ENCODE measurements at places on chromosomes 2 and 18. TPM values are rescaled to one million over a fixed set of nuclear protein-coding genes. Genes with fewer than 3 reads are reported as not detected.

DNA sequence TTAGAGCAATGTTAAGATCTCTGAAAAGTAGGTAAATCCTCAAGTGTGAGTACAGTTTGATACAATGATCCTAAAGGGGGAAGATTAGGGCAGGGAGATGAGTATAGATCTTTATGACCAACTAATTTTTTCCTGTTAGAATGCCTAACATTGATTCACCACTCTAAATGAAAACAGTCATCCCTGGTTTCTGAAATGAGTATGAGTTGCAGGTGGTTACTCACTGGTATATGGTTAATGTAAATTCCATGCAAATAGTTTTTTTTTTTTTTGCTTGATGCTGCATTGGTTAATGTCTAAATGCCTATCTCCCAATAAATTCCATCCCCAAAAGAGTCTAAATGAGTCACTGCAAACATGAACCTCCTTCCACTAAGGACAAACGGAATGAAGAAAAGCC lies 55.0 kb upstream of the SERPINB2 start:
- H3K27me3 ChIP-seq = peaks cover 3% of the 10 kb centered on the region
- H3K27ac ChIP-seq = no peak overlapping the region
- H3K36me3 ChIP-seq = no peaks in the 10 kb centered on the region

DNA sequence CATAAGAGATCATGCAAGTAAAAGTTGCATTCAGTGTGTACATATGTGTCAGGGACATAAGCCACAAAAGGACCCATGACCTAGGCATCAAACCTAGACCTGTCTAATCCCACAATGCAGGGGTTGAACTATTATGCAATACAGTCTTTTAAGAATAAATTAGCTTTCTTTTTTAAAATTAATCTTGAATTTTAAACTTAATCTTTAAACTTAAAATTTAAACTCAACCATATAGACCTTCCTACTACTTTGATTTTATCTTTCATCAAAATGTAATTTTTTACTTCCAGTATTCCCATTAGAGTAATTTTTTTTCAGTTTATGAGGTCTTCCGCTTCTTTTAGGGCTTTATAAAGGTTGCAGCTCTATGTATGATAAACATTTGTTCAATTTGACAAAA lies 702.9 kb downstream of the SUCLG1 start:
- no peak overlapping the region for H3K4me3 ChIP-seq
- no peak for DNase-seq
- no peak overlapping the region for H3K27ac ChIP-seq
- peaks cover 3% of the 10 kb centered on the region for H3K27me3 ChIP-seq
- H3K36me3 ChIP-seq = no peaks in the 10 kb centered on the region

DNA sequence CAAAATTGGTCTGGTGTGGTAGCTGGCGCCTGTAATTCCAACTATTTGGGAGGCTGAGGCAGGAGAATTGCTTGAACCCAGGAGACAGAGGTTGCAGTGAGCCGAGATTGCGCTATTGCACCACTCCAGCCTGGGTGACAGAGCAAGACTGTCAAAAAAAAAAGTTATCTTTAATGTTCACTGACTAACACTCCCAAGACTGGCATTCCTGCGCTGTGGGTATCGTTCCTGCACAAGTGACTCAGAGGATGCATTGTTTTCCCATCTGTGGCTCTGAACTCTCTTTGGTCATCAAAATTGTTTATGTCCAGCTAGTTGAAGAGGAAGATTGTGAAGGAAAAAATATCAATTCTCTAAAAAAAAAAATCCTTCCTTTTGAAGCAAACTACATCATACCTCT lies 539.0 kb downstream of the SOX11 start:
- no peak overlapping the region for H3K4me3 ChIP-seq
- DNase-seq = no peak
- peaks cover 21% of the 10 kb centered on the region for H3K4me1 ChIP-seq
- no peak overlapping the region for H3K27ac ChIP-seq
- peaks cover 3% of the 10 kb centered on the region for H3K27me3 ChIP-seq

DNA sequence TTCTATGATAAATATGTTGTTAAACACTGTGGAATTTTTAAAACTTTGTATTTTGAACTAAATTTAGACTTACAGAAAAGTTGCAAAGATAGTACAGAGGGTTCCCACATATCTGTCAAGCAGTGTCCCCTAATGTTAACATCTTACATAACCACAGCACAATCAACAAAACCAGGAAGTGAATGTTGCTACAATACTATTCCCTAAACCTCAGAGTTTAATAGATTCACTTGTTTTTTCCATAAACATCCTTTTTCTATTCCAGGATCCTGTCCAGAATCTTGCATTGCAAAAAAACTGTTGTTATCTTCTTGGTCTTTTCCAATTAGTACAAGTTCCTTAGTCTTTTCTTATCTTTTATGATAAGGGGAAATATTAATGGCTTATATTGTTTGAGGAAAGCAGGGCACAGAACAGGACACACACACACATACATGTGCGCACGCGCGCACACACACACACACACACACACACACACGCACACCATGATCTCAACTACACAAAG lies 251.1 kb upstream of the TRIB2 start:
- DNase-seq = no peak
- H3K27ac ChIP-seq = no peak overlapping the region
- H3K4me3 ChIP-seq = no peak overlapping the region
- no peaks in the 10 kb centered on the region for H3K27me3 ChIP-seq

DNA sequence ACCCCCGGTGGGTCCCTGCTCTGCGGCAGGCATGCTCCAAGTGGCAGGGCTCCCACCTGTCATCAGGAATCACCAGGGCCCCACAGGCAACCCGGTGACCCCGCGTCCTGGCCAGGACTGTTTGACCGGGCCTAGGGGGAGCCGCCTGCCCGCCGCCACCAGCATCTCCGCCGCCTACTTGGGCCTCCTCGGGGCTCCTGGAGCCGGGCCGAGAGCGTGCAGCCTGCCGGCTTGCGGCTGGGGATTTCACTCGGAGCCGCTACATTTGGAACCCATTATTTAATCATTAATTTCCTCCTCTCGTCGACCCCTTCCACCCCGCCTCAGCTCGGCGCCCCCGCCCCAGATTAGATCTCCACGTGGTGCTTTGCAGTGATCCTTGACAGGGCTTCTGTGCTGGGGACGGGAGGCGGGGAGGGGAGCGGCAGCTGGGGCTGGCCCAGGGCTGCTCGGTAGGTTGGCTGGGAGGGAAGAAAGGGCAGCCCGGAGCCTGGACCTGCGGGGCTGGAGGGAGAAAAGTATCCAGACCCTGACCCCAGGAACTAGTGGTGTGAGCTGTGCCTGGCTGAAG lies 295.4 kb downstream of the CYP26B1 start:
- peaks cover 10% of the 10 kb centered on the region for H3K27me3 ChIP-seq
- no peak overlapping the region for H3K4me3 ChIP-seq

DNA sequence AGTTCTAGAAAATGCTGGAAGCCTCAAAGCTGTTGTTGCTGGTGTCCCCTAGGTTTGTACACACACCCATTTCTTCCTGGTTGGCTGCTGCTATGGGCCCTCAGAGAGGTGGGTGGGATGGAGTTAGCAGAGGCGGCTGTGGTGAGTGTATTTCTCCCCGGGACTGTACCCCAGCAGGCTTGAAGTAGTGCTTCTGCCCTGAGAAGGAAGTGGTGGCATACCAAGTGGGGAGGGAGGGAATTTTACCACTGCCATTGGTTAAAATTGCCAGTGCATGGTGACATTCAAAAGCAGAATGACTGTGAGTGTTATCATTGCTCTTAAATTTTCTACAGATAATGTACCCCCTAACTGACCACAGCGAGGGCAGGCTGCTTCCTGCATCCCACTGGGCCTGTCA lies 125.6 kb upstream of the CAPN13 start:
- no peak for DNase-seq
- H3K36me3 ChIP-seq = no peaks in the 10 kb centered on the region
- no peaks in the 10 kb centered on the region for H3K4me1 ChIP-seq
- H3K27me3 ChIP-seq = no peaks in the 10 kb centered on the region
- H3K27ac ChIP-seq = no peak overlapping the region

GRCh38 chr2:149421791-149422190 lies 91.4 kb downstream of the LYPD6 start:
- DNase-seq = no peak
- peaks cover 45% of the 10 kb centered on the region for H3K4me1 ChIP-seq
- no peaks in the 10 kb centered on the region for H3K27me3 ChIP-seq
- H3K27ac ChIP-seq = peak overlapping the region; percentile 85
- no peak overlapping the region for H3K4me3 ChIP-seq
- peaks cover 15% of the 10 kb centered on the region for H3K36me3 ChIP-seq

- no peak overlapping the region for H3K4me3 ChIP-seq
- no peak overlapping the region for H3K27ac ChIP-seq
- no peaks in the 10 kb centered on the region for H3K4me1 ChIP-seq
- peaks cover 5% of the 10 kb centered on the region for H3K27me3 ChIP-seq
Observed at GRCh38 chr2:153509133-153509532, 30.6 kb upstream of the RPRM start.

DNA sequence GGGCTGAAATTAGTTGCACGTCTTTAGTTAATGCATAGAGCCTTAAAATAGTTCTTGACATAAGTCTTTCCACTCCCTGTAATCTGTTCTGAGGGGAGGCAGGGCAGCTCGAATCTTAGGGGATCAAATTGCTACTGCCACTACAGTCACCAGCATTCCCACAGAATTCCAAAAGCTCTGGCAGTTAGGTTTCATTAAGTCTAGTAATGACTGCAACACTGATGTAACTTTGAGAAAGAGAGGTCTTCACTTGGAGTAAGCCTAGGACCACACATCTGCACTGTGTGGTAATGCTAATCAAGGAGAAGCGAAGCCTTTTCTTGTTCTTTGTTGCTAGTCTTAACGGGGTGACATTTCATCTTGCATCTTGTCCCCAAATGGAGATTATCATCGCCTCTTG lies 19.3 kb upstream of the NCK2 start:
- no peaks in the 10 kb centered on the region for H3K27me3 ChIP-seq
- no peaks in the 10 kb centered on the region for H3K4me1 ChIP-seq
- H3K36me3 ChIP-seq = no peaks in the 10 kb centered on the region
- no peak overlapping the region for H3K27ac ChIP-seq

DNA sequence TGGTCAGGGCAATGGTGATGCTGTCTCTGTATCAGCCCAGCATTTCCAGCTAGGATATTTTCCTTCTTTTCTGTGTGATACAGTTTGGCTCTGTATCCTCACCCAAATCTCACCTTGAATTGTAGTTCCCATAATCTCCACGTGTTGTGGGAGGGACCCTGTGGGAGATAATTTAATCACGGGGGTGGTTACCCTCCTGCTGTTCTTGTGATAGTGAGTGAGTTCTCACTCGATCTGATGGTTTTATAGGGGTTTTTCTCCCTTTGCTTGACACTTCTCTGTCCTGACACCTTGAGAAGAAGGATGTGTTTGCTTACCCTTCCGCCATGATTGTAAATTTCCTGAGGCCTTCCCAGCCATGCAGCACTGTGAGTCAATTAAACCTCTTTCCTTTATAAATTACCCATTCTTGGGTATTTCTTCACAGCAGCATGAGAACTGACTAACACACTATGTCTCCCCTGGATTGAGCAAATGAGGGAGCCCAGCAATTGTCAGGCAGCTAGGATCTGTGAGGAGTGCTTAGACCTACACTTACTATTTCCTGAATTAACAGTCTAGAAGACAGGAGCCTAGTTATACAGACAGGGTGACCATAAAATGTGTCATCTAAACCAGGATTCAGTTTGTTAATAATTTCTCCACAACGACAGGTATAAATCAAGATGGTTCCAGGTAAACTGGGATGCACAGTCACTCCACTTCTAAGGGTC lies 6.0 kb downstream of the SCN2A start:
- no peak for DNase-seq
- no peaks in the 10 kb centered on the region for H3K4me1 ChIP-seq
- no peak overlapping the region for H3K27ac ChIP-seq
- H3K36me3 ChIP-seq = no peaks in the 10 kb centered on the region

- no peaks in the 10 kb centered on the region for H3K36me3 ChIP-seq
- H3K27ac ChIP-seq = no peak overlapping the region
- peaks cover 29% of the 10 kb centered on the region for H3K4me1 ChIP-seq
- H3K27me3 ChIP-seq = peaks cover 6% of the 10 kb centered on the region
Observed at GRCh38 chr2:174014699-174015070, 49.5 kb upstream of the SP3 start.

DNA sequence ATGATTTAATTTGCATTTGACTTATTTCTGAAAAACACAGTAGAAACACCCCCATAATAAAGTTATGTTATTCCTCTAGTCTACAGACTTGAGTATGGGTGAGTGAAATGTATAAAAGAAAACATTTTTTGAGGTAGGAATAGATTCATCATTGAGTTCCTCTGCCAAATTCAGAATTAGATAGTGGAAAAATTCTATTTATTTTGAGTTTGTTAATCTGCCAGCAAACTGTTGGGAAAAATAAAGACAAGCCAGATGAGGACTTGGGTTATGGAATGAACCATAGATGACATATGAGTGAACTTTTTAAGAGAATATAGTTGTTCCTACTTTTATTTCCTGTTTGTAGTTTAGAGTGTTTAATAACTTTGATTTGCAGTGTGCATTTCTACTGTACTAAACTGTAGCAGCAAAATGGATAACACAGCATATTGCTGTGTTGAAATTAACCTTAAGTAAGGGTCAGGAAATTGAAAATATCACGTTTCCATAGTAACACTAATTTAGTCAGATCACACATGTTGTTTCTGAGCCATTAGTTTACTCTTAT lies 35.6 kb upstream of the PNPT1 start:
- DNase-seq = no peak
- peaks cover 10% of the 10 kb centered on the region for H3K4me1 ChIP-seq
- H3K36me3 ChIP-seq = no peaks in the 10 kb centered on the region
- no peak overlapping the region for H3K27ac ChIP-seq
- no peaks in the 10 kb centered on the region for H3K27me3 ChIP-seq
- no peak overlapping the region for H3K4me3 ChIP-seq

DNA sequence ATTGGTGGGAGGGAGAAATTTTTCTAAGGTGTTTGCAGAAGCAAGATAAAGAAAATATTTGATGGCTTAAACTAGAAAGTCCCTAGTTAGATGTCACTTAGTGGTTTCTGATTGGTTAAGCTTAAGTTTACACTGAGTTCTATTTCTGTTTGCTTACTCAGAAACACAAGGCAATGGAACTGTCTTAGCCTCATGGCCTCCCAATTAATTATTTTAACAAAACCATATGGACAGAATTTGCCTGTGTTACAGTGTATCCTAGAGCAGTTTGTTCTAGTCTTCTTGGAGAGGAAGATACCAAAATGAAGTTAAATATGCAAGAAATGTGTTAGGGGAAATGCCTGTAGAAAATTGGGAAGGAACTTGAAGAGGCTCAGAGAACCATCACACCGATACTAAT lies 4.6 kb upstream of the IMPACT start:
- H3K27ac ChIP-seq = no peak overlapping the region
- H3K27me3 ChIP-seq = peaks cover 31% of the 10 kb centered on the region
- H3K4me1 ChIP-seq = peaks cover 5% of the 10 kb centered on the region
- H3K4me3 ChIP-seq = no peak overlapping the region
- no peak for DNase-seq

GRCh38 chr2:17593841-17594491 lies 53.5 kb downstream of the VSNL1 start:
- H3K27ac ChIP-seq = peak overlapping the region; percentile 71
- H3K4me3 ChIP-seq = peak overlapping the region; percentile 13
- no peaks in the 10 kb centered on the region for H3K36me3 ChIP-seq
- no peak for DNase-seq
- H3K4me1 ChIP-seq = peaks cover 22% of the 10 kb centered on the region

GRCh38 chr2:46954951-46955571 lies 39.5 kb upstream of the MCFD2 start:
- H3K4me1 ChIP-seq = peaks cover 16% of the 10 kb centered on the region
- H3K4me3 ChIP-seq = peak overlapping the region; percentile 21
- peak overlapping the region; percentile 76 for H3K27ac ChIP-seq
- H3K27me3 ChIP-seq = no peaks in the 10 kb centered on the region
- peaks cover 22% of the 10 kb centered on the region for H3K36me3 ChIP-seq

- H3K4me3 ChIP-seq = no peak overlapping the region
- H3K36me3 ChIP-seq = no peaks in the 10 kb centered on the region
- no peak for DNase-seq
Observed at GRCh38 chr2:169119851-169120250, 50.5 kb downstream of the DHRS9 start.

CCL20 gene
- total RNA-seq = 3.2 TPM

SH3RF3 gene
- 2.5 TPM for total RNA-seq

CHRND gene
- 0.60 TPM for total RNA-seq

ATAD2B gene
- total RNA-seq = 25.7 TPM

HAAO gene
- total RNA-seq = 9.4 TPM

All from type B pancreatic cell (in vitro differentiated cells).